Naive thymus-derived CD4-positive, alpha-beta T cell (primary cell): ENCODE measurements at places on chromosomes 2 and 18. TPM values are rescaled to one million over a fixed set of nuclear protein-coding genes. Genes with fewer than 3 reads are reported as not detected.

- H3K4me1 ChIP-seq, result no peaks in the 10 kb centered on the region
- no peaks in the 10 kb centered on the region for H3K27me3 ChIP-seq
- no peak overlapping the region for H3K4me3 ChIP-seq
- peaks cover 3% of the 10 kb centered on the region for H3K36me3 ChIP-seq
- DNase-seq, result no peak
These were observed 59.3 kb downstream of the SERTAD2 start for GRCh38 chr2:64594226-64594989.

DNA sequence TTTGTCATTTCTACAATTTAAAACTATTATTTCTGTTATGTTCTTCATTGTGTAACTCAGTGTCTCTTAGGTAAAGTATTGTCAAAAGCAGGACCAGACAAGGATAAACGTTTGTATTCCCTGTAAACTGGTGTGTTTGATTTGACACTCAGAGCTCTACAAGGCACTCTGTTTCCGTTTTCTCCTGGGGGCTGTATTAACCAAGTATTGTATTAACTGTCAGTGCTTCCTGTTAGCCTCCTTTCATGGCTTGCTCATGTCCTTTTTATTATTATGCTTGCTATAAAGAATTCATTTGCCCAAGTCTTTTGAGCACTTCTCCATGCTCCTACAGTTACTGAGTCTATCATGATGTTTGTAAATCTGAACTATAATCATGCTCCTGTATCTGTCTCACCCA is 323.7 kb downstream of the LPIN1 start:
- no peak for DNase-seq
- H3K27me3 ChIP-seq, result no peaks in the 10 kb centered on the region
- no peaks in the 10 kb centered on the region for H3K4me1 ChIP-seq

GRCh38 chr2:20696366-20696765 is 29.4 kb downstream of the GDF7 start:
- H3K4me1 ChIP-seq, result no peaks in the 10 kb centered on the region
- H3K27me3 ChIP-seq, result no peaks in the 10 kb centered on the region
- peaks cover 13% of the 10 kb centered on the region for H3K36me3 ChIP-seq
- no peak for DNase-seq
- no peak overlapping the region for H3K4me3 ChIP-seq
- H3K27ac ChIP-seq, result no peak overlapping the region

- no peaks in the 10 kb centered on the region for H3K36me3 ChIP-seq
- DNase-seq, result no peak
- H3K4me1 ChIP-seq, result no peaks in the 10 kb centered on the region
- H3K27me3 ChIP-seq, result no peaks in the 10 kb centered on the region
- H3K4me3 ChIP-seq, result no peak overlapping the region
These were observed 61.0 kb downstream of the CRIM1 start for GRCh38 chr2:36416370-36417165.

DNA sequence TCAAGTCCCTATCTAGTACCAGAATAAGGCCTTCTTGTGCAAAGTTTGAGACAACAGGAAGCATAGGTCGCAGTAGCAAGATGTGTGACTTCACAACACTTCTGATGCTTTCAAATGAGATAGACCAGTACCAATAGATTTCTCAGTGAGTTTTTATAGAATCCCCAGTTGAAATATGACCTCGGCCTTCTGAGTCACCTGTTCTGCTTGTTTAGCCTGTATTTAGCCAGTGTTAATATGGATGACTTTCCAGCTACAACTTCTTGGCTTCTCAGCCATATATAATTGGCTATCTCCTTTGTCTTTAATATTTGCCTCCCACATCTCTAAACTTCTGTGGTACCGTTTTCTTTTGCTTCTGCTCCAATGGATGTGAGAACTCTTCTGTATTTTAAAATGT is 113.8 kb downstream of the KYNU start:
- H3K27me3 ChIP-seq, result no peaks in the 10 kb centered on the region
- H3K4me3 ChIP-seq, result no peak overlapping the region
- DNase-seq, result no peak
- H3K4me1 ChIP-seq, result no peaks in the 10 kb centered on the region
- no peak overlapping the region for H3K27ac ChIP-seq
- no peaks in the 10 kb centered on the region for H3K36me3 ChIP-seq

DNA sequence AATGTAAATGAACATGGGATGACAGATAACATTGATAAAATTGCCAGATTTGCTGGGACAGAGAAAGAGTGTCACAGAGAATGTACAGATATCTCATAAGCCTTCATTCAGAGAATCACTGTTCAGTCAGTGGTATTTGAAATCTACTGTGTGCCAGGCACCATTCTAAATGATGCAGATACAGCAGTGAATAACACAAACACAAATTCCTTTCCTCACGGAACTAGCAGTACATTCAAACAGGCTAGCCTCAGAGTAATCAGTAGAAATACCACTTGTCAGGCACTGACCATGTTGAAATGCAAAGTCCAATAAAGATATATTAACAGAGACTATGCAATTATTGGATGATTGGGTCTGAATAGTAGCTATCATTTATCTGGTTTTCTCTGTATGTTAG is 211.0 kb downstream of the RDH14 start:
- H3K27me3 ChIP-seq, result no peaks in the 10 kb centered on the region
- H3K27ac ChIP-seq, result no peak overlapping the region
- H3K4me3 ChIP-seq, result no peak overlapping the region
- no peaks in the 10 kb centered on the region for H3K4me1 ChIP-seq

DNA sequence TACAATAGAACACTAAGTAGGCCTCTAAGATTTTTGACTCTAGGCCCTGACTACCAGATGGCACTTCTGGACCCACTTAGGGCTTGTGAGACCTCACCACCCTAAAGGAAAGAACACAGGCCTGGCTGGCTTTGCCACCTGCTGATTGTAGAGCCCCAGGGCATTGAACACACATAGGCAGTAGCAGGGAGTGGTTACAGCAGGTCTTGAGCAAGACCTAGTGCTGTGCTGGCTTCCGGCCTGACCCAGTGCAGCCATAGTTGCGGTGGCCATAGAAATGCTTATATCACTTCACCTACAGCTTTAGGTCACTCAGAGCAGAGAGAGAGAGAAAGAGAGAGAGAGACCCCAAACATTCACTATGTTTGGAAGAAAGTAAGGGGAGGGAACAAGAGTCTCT is 223.2 kb downstream of the LRATD1 start:
- no peaks in the 10 kb centered on the region for H3K4me1 ChIP-seq
- DNase-seq, result no peak
- H3K4me3 ChIP-seq, result no peak overlapping the region

DNA sequence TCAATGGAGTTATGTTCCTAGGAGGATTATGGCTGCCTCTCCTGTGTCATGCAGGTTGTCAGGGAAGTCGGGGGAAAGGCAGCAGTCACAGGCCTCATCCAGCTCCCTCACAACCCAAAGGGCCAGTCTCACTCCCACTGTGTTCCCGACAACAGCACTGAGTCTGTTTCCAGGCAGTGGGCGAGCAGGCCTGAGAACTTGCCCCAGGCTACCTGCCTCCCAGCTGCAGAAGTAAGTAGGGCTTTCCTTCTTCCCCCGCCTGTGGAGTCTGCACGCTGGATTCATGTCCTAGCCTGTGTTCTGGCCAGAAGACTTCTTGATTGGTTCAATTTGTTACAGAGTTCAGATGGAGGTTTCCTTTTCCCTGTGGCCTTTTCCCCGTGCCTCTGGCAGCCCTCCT is 8.2 kb upstream of the ZNF638 start:
- H3K4me3 ChIP-seq, result no peak overlapping the region
- H3K27me3 ChIP-seq, result no peaks in the 10 kb centered on the region
- H3K4me1 ChIP-seq, result no peaks in the 10 kb centered on the region
- H3K36me3 ChIP-seq, result no peaks in the 10 kb centered on the region
- no peak for DNase-seq

DNA sequence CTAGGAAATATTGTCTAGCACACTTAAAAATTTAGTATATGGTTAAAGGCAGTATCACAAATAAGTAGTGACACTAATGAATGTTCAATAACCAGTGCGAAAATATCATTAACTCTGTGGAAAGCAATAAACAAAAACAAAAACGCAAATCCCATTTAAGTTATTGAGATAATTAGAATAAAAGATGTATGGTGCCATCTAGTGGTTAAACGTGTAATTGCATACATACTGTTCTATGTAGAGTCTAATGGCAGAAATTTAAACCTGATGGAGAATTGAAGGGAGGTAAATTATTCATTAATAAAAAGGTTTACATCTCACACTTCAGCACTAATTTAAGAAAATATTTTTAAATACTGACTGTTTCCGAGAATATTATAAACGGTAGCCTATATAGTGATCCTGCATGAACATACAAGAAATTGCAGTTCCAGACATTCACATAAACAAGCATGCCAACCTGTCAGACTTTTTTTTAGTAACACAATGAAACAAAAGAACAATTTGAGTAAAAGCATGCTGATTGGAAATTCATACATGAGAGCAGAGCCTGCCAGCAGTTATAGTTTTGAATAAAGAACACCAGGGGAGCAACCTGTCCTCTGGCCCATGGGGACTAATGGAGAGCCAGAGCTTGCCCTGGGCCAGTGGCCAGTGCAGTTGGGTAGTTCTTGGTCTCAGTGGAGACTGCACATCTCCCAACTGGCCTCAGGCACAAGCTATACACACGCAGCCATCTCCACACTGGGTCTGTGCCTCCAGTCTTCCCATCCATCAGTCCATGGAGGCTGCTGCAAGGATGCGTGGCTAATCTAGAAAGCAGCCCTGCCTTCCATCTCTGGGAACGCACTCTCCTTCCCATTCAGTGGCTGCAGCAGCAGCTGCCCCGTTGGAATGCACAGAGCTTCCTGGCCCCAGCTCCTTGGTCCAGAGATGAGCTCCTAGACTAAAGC is 28.0 kb downstream of the GCG start:
- no peaks in the 10 kb centered on the region for H3K4me1 ChIP-seq
- DNase-seq, result peak; percentile 62
- H3K27ac ChIP-seq, result no peak overlapping the region
- no peak overlapping the region for H3K4me3 ChIP-seq

DNA sequence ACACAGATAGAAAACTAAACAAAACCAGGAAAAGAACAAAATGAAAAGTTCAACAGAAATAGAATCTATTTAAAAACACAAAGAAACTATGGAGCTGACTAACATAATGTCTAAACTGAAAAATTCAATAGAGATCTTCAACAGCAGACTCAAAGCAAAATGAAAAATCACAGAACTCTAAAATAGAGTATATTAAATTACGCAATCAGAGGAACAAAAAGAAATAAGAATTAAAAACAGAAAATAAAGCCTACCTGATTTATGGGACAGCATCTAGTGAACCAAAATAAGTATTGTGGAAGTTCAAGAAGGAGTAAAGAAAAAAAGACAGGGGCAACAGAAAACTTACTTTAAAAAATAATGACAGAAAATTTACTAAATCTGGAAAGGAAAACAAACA is 152.1 kb upstream of the GALNT5 start:
- H3K4me3 ChIP-seq, result no peak overlapping the region
- H3K27me3 ChIP-seq, result no peaks in the 10 kb centered on the region
- DNase-seq, result no peak
- H3K27ac ChIP-seq, result no peak overlapping the region
- no peaks in the 10 kb centered on the region for H3K4me1 ChIP-seq
- H3K36me3 ChIP-seq, result no peaks in the 10 kb centered on the region

DNA sequence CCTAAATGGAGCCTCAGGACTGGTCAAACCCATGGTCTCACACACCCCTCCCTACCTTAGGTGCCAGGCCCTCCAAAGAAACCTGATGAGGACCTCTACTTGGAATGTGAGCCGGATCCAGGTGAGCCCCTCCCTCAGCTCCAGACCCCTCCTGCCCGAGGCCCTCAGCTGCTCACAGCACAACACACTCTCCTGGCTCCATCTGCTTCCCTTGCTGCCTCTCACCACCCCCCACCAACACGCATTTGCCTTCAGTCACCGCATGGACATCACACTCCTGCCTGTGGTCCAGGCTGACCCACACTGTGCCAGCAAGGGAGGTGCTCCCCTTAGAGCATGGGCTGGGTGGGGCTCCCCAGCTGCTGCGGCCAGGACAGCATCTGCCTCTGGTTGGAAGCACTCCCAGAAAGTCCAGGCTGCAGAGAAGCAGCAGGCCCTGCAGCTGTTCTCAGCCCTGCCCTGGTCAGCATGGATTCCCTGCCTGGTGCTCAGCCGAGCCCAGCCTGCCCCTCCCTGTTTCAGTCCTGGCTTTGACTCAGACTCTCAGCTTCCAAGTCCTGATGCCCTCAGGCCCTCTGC is 15.1 kb downstream of the SH2D6 start:
- no peak for DNase-seq
- H3K36me3 ChIP-seq, result no peaks in the 10 kb centered on the region
- H3K4me3 ChIP-seq, result no peak overlapping the region

- H3K36me3 ChIP-seq, result no peaks in the 10 kb centered on the region
- no peak for DNase-seq
- H3K27me3 ChIP-seq, result no peaks in the 10 kb centered on the region
- no peaks in the 10 kb centered on the region for H3K4me1 ChIP-seq
- no peak overlapping the region for H3K4me3 ChIP-seq
These were observed 25.7 kb downstream of the UPP2 start for GRCh38 chr2:158127380-158127804.

GRCh38 chr2:120601566-120601965 is 134.1 kb upstream of the GLI2 start:
- H3K4me3 ChIP-seq, result no peak overlapping the region
- no peak overlapping the region for H3K27ac ChIP-seq
- no peak for DNase-seq
- no peaks in the 10 kb centered on the region for H3K27me3 ChIP-seq

GRCh38 chr2:211766689-211767088 is 771.9 kb downstream of the ERBB4 start:
- no peaks in the 10 kb centered on the region for H3K36me3 ChIP-seq
- no peak overlapping the region for H3K27ac ChIP-seq
- H3K27me3 ChIP-seq, result no peaks in the 10 kb centered on the region
- H3K4me3 ChIP-seq, result no peak overlapping the region
- no peaks in the 10 kb centered on the region for H3K4me1 ChIP-seq

DNA sequence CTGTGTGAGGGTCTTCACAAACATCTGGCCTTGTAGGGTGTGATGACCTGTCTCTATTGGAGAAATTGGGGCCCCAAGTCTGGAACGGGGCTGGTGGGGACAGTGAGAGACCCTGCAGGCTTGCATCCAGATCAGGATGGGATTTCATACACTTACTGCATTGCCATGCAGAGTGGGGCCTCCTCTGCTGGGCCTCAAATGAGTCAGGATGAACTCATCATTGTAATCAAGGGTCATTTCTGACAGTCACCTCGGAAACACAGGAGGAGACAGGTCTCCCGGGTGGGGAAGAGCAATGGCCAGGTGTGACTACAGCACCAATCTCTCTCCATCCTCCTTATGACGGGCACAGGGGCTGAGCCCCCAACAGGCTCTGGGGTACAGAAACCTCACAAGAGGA is 48.1 kb upstream of the GALR1 start:
- no peaks in the 10 kb centered on the region for H3K4me1 ChIP-seq
- no peak overlapping the region for H3K4me3 ChIP-seq
- H3K27ac ChIP-seq, result no peak overlapping the region
- H3K27me3 ChIP-seq, result no peaks in the 10 kb centered on the region
- DNase-seq, result no peak

GRCh38 chr2:202135091-202135874 is 62.2 kb downstream of the KIAA2012 start:
- H3K4me1 ChIP-seq, result no peaks in the 10 kb centered on the region
- no peaks in the 10 kb centered on the region for H3K36me3 ChIP-seq
- no peak overlapping the region for H3K4me3 ChIP-seq
- no peak overlapping the region for H3K27ac ChIP-seq
- H3K27me3 ChIP-seq, result no peaks in the 10 kb centered on the region

The ZNF396 gene
- 0.34 and 0.92 TPM in 2 replicates for total RNA-seq

The RNF181 gene
- 118 and 119 TPM in 2 replicates for total RNA-seq

The CHPF gene
- total RNA-seq, result 5.7 TPM

The ASAP2 gene
- total RNA-seq, result 0.10 TPM in 2 replicates

The SLC4A5 gene
- 18.9 TPM for total RNA-seq
